ENCODE measurements at places on chromosomes 2 and 18.

GRCh38 chr2:240236217-240237111, 96.0 kb upstream of the OTOS start:
- DNase-seq = no peak

GRCh38 chr18:79484661-79485621, 89.2 kb downstream of the NFATC1 start:
- peak; percentile 93 for DNase-seq

GRCh38 chr2:51981783-51982182, 949.9 kb upstream of the NRXN1 start:
- DNase-seq = no peak

GRCh38 chr2:157193461-157193860, 64.0 kb upstream of the GALNT5 start:
- no peak for DNase-seq

- DNase-seq = peak; percentile 58
Observed at GRCh38 chr2:48496849-48497248, 33.1 kb upstream of the STON1 start.

DNA sequence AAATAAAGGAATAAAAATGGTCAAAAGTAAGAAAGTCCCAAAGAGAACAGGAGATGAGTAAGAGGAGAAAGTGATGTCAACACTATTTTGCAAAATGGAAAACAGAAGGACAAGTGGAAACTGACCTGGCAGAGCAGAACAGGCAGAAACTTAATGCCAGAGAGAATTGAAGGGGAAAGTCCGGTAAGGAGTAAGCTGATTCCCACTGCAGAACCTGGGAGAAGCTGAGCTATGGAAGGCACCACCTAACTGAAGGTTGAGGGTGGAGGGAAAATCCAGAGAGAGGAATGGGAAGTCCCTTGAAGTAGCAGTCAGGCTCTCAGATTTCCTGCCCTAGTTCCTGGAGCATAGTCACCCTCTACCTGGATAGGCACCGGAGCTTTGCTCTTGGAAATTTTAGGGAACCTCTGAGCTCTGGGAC, 59.8 kb downstream of the MOGAT1 start:
- DNase-seq = no peak

DNA sequence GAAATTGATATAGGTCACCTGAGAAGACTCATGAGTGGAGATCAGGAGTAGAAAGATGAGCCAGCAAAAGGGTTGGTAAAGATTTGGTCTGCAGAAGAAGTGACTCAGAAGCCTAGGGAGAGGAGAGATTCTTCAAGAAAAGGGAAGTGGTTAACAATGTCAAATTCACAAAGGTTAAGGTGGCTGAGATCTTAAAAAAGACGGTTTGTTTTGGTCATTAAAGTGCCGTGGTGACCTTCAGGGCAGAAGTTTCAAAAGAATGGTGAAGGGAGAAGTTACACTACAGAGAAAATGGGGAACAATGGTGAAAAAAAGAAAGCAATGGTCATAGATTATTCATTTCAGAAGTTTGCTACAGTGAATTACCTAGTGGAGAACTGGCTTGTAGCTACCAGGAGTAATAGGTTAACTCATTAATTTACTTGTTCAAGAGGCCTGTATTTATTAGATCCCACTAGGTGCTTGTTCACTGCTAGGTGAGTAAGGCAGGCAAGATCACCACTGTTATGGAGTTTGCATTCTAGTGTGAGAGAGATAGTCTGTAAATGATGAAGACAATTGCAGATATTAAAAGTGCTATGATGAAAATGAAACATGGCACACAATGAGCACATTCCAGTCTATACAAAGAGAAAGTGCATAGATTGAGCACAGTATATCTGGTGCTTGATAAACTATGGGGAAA, 43.0 kb downstream of the FBXO48 start:
- no peak for DNase-seq

Data from kidney glomerular epithelial cell (primary cell).